SK-N-DZ (cell line): ENCODE measurements at places on chromosomes 2 and 18.

- DNase-seq, result no peak
Measured at GRCh38 chr2:30287190-30287840, 56.0 kb downstream of the LBH start.

DNA sequence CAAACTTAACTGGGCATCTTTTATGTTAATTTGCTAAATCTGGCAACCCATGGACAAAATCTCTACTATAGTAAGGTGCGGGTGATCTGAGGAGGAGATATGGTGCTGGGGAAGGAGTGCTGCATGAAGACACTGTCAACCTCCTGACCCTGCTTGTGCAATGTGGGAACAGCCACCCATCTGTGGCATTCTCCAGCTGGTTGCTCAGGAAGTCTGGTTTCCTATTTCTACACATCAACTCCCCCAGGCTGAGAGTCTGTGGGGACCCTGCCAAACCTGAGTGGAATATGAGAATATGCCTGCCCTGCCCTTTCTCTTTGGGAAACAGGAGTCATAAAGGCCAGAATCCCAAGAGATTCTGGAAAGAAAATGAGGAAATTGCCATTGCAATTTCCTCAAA, 60.1 kb upstream of the PAX3 start:
- DNase-seq, result no peak

DNA sequence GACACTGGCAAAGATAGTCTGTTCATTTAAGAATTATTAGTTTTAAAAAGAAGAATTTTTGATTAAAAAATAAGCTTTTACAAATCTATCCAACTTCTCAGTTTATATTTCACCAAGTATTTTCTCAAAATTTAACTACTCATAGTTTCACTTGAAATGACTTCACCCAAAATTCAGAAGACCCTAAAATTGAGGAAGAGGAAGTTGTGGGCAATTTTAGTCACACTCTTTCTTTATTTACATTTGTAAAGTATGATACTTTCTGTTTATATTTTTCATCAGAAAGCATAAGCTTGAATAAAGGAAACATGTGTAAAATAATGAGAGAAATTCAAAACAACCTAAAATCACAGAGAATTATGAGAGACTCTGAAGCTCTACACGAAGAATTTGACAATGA, 278.8 kb upstream of the MEIS1 start:
- DNase-seq, result no peak

- no peak for DNase-seq
Measured at GRCh38 chr2:239960929-239961661, 64.0 kb downstream of the NDUFA10 start.

DNA sequence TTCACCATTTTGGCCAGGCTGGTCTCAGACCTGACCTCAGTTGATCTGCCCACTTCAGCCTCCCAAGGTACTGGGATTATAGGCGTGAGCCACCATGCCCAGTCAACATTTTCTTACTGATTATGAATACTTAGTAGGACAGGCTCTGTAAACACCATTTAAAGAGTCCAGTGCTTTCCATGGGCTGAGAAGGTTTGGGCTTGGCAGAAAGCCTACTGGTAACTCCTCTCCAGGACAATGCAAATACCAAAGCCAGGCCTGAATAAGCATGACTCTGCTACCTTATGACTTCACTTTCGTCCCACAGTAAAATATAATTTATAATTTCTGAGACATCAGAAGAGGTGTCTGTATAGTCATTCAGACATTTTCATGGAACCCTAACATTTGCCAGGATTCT, 60.2 kb upstream of the FAM117B start:
- DNase-seq, result no peak

- no peak for DNase-seq
Measured at GRCh38 chr18:45954070-45954934, 12.8 kb downstream of the EPG5 start.
